IMR-90 (cell line): ENCODE measurements at places on chromosomes 2 and 18. TPM values are rescaled to one million over a fixed set of nuclear protein-coding genes. Genes with fewer than 3 reads are reported as not detected.

DNA sequence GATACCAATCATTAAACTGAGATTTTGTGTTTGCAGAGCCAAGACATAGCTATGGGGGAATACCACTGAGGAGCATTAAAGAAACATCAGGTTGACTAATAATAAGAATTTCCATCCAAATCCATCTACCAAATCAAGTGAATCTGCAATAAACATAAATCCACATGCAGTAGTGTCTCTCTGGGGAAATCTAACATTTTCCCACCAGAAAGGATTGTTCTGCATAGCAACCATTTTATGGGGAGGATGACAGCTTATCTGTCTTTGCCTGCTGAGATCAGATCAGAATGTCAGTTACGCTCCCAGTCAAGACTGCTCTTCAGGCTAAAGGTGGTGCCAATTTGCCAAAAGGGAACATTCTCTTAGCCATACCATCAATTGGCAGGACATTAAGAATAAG is 1098.9 kb upstream of the CHAC2 start:
- DNase-seq: no peak

GRCh38 chr2:126893606-126894005 is 5.1 kb upstream of the TEX51 start:
- no peak for DNase-seq

GRCh38 chr2:147515213-147515612 is 329.6 kb upstream of the ACVR2A start:
- no peak for DNase-seq

GRCh38 chr2:237473878-237474441 is 13.1 kb upstream of the MLPH start:
- DNase-seq: peak; percentile 67

DNA sequence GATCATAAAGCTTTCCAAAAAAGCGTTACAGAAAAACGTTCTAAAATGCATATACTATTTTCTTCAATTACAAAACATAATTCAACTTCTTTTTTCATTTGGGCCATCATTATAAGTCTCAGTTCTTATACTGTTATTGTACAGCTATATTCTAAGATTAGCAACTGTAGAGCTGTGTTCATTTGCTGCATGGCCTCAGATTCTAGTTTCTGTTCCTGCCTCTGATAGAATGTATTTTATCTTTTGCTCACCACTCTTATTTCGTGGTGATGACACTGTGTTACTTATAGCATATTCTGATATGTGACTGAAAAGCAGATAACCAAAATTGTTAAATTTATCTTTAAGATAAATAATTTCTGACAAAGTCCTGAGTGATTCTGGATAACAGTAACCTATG is 67.2 kb downstream of the PTRHD1 start:
- no peak for DNase-seq

DNA sequence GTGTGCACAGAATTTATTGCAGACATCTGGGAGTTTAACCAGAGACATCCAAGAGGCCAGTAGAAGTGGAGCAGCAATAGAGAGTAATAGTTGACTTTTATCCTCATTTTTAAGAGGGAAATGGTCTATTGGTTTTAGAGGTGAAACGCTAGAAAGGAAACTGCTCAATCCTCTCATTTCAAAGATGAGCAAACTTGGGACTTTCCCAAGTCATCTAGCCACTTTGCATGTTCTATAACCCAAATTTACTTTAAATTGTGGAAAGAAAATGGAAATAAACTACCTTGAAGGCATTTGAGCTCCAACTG is 601.7 kb downstream of the ARHGAP15 start:
- DNase-seq: no peak

DNA sequence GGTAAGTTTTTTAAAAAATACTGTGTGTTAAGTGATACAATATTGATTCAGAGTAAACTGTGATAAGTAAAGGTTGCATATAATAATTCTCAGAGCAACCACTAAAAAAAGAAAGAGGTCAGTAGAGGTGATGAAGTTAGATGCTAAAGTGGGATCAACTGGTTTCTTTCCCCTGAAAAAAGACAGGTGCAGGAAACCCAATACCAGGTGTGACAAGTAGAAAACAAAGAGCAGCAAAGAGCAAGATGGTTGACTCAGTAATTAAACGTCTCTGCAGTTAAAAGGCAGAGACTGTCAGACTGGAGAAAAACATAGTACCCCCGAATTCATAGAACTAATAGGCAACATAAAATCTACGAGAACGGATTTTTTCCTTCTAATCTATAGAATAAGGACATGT is 128.3 kb downstream of the ATP9B start:
- no peak for DNase-seq

- DNase-seq: no peak
Observed at GRCh38 chr18:22223965-22224322, 54.6 kb downstream of the GATA6 start.

The IL1R1 gene
- 6.5 and 8.1 TPM in 2 replicates for total RNA-seq

The NDUFB3 gene
- total RNA-seq: 41.0 and 105 TPM in 2 replicates

The DRC1 gene
- total RNA-seq: under 0.01 and 0.18 TPM in 2 replicates

The CLEC4F gene
- not detected in 2 replicates for total RNA-seq

The SLC23A3 gene
- under 0.01 and 0.18 TPM in 2 replicates for total RNA-seq
